Activated CD4-positive, alpha-beta T cell treated with anti-CD3 and anti-CD28 coated beads for 48 hours (primary cell): ENCODE measurements at places on chromosomes 13 and 19.

DNA sequence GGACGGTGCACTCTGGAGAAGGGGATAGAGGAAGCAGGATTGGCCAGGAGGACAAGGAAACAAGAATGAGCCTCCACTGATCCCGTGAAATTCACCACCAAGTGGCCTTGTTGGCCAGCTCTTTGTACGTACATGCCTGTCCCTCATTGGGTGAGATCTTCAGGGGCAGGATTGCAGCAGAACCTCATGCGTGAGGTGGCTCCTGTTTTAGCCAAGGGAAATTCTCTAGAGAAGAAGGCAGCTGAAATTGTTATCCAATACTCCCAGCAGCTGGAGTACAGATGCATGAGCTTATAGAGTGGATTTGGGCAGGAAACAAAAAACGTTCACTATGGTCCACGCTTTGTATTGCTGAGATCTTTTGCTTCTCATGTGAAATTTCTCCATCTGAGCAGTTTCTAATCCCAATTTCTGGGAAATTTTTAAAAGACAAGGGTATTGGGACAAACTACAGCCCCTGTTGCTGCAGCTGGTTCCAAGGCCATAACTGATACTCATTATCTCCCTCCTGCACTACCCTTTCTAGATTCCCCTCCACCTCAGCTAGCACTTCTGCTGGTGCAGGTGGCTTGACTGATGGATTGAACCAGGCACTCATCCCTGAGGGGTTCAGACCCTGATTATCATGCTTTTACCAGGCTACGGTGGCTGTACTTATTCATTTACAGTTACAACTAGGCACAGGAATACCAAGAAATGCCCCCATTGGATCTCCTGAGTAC lies 3.9 kb upstream of the RNF6 start:
- DNase-seq, result no peak

GRCh38 chr13:42798118-42798517 lies 16.7 kb downstream of the FAM216B start:
- no peak for DNase-seq

DNA sequence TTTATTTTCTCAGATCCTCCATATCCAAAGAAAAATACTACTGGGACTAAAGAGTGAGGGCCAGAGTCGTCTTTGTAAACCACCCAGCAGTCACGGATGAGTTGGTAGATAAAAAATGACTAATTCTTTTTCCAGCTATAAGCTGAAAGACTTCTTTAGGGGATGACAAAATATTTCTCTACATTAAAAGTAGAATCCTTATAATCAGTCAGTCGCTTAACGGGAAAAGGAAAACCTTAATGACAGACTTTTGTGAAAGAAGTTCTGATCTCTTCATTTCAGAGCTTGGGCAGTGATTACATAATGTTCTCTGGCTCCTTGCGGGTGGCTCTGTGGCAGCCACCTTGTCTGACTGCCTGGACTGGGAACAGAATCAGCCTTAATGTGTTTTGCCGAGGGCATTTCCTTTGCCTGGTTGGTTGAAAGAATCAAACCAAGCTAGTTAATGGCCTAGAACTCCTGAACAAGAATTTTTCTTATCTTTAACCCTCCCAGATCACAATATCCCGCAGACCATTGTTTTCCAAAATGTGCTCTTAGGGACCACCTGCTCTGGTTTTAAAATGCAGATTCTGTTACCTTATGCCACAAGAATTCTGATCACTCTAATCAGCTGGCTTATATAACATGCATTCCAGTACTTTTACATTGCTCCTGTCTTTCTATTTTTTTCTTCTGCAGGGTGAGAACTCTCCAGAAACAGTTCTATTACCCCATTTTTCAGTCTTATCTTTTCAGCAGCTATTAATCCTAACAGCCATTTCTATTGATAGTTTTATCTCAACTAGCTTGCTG lies 2.5 kb downstream of the ITM2B start:
- no peak for DNase-seq

DNA sequence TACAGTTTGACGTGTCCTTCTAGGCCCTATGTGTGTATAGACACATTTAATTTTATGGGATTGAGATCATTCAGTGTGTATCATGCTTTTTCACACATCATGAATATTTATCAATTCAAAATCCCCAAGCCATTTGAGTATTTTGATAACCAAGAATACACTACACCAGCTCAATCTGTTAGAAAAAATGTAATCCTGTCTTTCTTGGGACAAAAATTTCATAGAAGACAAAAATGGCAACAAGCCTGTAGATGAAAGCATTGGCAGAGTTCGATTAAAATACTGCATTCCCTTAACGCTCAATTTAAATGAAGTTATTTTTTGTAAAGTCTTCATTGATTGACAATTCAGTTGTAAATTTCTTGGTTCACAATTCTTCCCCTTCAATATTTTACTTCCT lies 41.9 kb downstream of the WDR87 start:
- no peak for DNase-seq

DNA sequence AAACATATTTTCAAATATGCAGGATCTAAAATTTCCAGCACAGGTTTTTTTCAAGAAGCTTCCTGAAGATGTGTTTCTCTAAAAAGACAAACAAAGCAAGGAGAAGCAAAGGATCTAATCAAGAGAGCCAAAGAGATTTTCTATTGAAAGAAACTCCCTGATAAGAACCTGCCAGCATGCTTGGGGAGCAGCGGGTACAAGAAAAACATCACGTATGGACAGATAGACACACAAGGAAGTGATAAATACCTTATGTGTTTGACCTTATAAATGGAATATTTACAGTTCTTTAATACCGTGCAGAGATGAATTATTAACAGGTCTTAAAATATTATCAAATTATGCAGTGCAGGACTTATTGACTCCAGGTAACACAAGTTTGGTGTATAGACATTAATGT lies 562.1 kb downstream of the DACH1 start:
- DNase-seq, result no peak

- DNase-seq, result no peak
These were observed 184.8 kb downstream of the TEX29 start for GRCh38 chr13:111505175-111505777.

GRCh38 chr19:55590617-55591016 lies 8.7 kb downstream of the FIZ1 start:
- DNase-seq, result peak; percentile 54

DNA sequence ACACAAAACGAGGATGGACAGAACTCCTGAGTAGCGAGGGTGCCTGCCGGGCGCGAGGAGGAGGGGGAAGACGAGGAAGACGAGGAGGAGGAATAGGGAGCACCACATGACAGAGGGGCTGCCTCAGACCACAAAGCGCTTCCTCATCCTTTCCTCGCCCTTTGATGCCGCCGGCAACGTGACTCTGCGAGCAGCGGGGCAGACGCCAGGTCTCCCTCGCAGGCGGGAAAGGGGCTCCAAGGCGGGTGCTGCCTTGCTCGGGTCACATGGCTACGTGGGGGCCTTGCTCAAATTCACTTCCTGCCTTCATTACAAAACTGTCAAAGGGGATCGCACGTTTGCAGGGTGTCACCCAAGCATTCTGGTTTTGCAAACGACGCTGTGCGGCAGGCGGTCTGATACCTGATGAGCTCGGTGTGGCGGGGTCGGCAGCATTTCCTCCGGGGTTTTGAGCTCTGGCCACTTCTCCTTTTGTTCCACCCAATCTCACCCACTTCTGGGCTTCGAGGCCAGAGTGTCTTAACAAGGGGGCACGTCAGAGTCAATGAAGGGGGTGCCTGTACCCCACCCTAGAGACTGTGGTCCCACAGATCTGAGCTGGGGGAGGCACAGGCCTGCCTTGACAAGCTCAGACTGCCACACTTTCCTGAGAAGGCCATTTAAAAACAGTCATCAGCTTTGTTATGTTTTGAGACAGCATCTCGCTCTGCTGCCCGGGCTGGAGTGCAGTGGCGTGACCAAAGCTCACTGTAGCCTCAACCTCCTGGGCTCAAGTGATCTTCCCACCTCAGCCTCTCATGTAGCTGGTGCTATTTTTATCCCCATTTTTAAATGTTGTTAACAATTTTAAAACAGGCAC lies 14.9 kb downstream of the MAP2K2 start:
- DNase-seq, result peak; percentile 64

DNA sequence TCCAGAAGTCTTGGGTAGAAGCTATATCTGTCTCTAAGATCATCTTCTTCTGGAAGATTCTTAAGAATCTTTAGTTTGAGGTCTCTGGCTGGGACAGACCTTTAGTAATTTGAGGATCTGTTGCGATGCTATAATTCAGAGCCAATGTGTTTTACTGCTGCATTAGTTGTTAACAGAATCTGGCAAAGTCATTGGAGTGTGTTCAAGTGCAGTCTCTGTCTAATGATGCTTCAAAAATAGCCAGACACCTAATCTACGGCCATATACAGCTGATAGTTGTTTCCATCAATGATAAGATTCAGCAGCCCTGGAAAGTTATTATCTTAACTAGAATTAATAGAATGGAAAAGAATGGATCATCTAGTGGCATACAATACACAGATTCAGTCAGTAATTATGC lies 72.6 kb downstream of the CDK8 start:
- DNase-seq, result no peak

DNA sequence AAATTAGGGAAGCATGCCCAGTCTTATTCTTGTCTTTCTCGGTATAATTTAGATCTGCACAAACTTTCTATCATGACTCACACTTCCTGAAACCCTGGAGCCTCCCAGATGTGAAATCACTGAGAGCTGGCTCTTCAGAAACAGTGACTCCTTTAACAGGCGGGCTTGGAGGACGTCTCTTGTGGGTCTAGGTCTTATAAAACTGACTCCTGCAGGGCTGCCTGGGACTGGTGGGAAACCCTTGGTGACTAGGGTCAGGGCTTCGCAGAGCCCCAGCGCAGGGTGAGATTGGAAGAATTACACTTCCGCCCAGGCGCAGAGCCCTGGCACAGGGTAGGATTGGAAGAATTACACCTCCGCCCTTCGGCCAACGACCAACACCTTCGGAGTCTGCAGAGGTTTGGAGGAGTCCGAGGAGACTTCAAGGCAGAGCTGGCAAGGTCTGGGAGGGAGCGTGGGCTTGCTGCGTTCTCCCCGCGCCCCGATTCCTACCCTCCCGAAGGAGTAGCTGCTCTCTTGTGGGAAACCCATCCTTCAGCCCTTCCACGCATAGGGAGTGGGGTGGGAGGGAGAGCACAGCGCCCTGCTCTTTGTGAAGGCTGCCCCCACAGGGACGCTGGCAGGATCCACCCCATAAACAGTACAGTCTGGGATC lies 43.4 kb upstream of the MAP3K10 start:
- peak; percentile 38 for DNase-seq

DNA sequence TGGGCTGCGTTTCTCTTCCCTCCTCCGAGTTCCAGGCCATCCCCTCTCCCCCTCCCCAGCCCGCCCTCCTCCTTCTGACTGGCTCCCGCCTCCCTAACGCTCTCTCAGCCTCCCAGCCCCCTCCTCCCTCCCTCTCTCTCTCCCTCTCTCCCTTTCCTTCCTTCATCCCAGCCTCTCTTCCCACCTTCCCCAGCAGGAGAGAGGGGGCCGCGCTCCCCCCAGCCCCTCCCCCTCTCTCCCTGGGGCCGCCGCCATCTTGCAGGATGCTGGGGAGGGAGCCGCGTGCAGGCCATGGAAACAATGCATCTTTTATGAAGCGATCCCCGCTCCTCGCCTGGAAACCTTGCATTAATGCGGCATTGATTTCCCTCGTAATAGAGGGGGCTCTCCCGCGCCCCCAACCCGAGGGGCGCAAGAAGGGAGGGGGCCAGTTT lies 42.6 kb upstream of the ADGRL1 start:
- peak; percentile 55 for DNase-seq

DNA sequence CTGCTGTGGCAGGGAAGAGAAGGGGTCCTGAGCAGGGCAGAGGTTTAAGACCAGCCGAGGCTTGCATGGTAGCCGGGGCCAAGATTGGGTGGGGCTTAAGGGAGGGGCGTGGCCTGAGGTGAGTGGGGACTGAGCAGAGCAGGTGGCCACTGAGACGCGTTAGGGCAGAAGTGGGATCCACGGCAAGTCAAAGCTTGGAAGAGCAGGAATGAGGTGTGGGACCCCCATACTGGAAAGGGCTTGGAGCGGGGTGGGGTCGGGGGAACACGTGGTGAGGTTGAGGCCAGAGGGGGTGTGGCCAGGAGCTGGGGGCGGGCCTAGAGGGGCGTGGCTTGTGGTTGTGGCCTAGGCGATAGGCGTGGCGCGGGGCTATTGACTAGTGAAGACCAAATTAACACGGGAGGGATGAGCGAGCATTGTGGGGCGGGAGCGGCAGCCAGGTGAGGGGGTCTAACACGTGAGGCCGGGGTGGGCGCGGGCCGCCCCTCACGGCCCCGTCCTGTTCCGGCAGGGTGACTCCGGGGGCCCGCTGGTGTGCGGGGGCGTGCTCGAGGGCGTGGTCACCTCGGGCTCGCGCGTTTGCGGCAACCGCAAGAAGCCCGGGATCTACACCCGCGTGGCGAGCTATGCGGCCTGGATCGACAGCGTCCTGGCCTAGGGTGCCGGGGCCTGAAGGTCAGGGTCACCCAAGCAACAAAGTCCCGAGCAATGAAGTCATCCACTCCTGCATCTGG lies 3.3 kb downstream of the CFD start:
- DNase-seq, result peak; percentile 90

- DNase-seq, result no peak
These were observed 61.6 kb downstream of the ANKRD10 start for GRCh38 chr13:110853235-110853721.

- DNase-seq, result peak; percentile 14
These were observed at the start of gene MAB21L1 for GRCh38 chr13:35475960-35476943. Gene MAB21L1, minus strand, starts transcription at chr13:35476689. Its CDS starts 551 bp downstream, at chr13:35476138.

DNA sequence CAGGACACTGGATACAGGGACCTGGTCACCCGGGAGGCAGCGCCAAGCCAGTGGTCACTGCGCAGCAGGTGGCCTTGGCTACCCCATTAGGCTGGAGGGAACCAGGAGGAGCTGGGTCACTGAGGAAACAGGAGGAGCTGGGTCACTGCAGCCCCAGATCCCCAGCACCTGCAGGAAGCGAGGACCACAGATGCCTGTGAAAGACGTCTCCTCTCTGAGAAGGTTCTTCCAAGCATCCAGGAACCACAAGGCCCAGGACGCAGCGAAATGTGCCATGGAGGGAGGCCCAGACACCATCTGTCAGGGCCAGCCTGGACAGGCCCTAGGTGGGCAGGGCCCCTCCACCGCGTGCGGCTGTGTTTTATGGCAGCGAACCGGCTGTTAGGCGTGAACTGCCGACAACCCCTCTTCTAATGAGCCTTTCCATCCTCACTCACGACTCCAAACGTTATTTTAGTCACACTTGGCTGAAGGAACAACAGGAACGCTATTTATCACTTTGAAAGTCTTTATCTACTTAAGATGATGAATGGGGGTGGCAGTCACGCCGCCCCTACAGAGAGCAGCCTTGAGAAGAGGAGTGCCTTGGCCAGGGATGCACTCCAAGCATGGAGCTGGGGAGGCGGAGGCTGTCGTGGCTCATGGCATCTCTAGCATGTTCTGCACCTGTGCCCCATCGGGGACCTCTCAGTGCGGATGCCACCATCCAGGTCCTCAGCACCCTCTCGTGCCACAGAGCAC lies 53.3 kb downstream of the CEBPG start:
- no peak for DNase-seq

DNA sequence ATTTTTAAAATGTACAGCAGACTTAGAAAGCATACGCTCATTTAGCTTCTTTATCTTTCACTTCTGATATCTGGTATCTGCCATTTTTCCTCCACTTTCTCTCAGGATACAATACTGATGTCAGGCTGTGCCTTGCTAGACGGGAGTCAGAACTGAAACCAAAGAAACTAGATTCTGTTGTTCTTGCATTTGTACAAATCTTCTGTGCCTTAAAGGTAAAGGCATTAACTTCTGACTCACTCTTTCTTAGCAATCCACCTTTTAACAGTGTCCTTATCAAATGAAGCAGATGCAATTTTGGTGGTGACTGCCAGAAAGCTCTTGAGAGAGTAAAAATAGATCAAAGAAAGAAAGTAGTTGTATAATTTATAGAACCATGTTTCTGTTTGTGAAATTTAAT lies 370.4 kb downstream of the PCDH20 start:
- DNase-seq, result no peak

- peak; percentile 93 for DNase-seq
These were observed 12.4 kb downstream of the PRKD2 start for GRCh38 chr19:46704379-46705076.

GRCh38 chr19:19651076-19651475 lies 7.6 kb upstream of the GMIP start:
- DNase-seq, result no peak
